ENCODE measurements at places on chromosomes 12 and 14.

GRCh38 chr14:90421632-90422020 lies 24.8 kb downstream of the CALM1 start:
- DNase-seq: no peak

GRCh38 chr12:69479675-69480074 lies 9.5 kb downstream of the FRS2 start:
- no peak for DNase-seq

GRCh38 chr12:32995623-32996022 lies 99.0 kb upstream of the PKP2 start:
- DNase-seq: no peak

DNA sequence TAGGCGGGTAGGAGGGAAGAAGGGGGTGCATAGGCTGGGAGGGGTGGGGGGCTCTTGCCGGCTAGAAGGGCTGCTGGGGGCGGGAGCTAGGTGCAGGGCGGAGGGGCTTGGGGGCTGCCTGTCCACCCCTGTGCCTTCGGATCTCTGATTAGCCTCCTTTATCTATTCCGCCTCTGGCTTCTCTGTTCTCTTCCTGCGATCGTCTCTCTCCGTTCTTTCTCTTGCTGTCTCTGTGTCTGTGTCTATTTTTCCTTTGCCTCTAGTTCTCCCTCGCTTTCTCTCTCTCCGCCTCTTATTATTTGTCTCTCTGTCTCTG lies 166.7 kb upstream of the LHX5 start:
- no peak for DNase-seq

DNA sequence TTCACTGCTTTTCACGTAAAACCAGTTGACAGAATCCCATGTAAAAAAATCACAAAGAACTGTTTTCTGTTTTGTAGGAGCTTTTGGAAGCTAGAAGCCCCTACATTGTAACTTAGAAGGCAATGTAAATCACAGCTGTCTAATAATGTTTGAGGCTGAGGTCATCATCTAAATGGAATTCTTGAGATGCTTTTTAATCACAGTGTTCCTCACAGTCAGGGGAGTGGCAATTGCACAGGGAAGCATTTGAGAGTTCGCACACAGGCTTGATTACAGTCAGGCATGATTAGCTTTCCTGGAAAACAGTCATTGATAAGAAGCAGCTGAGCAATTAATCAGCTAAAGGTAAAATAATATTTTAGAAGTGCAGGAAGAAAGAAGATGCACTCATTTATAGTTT lies 2.9 kb downstream of the SLC17A8 start:
- no peak for DNase-seq

GRCh38 chr12:89540586-89540985 lies 14.7 kb upstream of the POC1B start:
- no peak for DNase-seq

- DNase-seq: no peak
Measured at GRCh38 chr14:81656811-81657210, 123.2 kb upstream of the SEL1L start.

DNA sequence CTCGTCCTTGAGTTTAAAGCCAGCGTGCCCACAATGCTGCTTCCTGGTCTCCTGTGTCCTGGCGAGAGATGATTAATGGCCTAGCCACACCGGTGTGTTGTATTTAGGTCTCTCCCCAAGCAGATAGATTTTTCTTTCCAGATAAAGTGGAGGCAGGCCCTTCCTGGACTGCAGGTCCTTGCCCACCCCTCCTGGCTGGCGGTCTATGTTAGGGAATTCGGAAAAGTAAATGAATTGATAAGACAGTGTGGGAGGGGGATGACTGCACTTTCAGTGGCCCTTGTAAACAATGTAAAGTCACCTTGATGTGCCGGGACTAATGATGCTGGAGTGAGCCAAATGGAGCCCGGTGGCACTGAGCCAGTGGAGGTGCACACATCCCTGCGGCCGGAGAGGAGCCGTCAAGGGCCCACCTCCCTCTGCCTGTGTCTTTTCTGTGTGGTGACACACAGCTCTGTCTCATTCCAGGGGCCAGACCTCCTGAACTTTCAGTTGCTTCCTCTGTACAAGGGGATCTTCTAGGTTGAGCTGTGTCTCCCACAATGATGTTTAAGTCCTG lies 70.6 kb upstream of the ESRRB start:
- DNase-seq: no peak

Measured in GM12891 (cell line).